AML-193 (cell line): ENCODE measurements at places on chromosomes 7 and 10.

DNA sequence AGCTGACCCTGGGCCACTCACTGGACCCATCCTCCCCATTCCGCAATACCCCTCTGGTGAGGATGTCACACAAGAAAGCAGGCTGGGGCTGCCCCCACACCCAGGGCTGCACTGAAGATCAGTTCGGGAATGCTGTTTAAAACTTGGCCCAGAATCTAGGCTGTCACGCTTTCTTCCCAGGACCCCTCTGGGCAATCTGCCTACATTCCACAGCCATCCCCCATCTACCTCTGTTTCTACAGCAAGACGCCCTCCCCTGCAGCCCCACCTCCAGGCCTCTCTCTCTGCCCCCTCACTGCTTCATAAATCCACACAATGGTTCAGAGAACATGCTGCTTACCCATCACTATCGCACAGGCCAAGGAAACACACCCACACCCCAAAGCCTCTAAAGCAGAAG lies 36.1 kb downstream of the XPNPEP1 start:
- no peak for DNase-seq

DNA sequence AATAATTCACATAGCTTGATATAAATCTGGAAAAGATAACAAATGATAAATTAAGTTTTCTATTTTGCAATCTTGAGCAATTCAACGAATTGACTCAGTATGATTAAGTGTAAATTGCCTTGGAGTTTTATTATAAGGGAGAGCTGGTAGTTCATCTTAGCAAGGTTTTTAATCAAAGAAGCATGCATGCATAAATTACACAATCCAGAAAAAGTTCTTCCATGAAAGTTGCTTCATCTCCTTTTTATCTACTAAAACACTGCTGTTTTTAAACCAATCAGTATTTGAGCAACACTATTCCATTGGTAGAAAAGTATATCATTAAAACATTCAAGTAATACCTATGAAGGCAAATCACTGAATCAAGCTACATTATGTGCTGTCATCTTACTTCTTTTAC lies 47.6 kb downstream of the POT1 start:
- DNase-seq, result no peak

GRCh38 chr7:27367179-27367932 lies 124.8 kb downstream of the EVX1 start:
- DNase-seq, result no peak

GRCh38 chr10:74542077-74542476 lies 284.3 kb upstream of the KAT6B start:
- DNase-seq, result no peak

- no peak for DNase-seq
Measured at GRCh38 chr7:98418271-98418635, 17.4 kb upstream of the BAIAP2L1 start.
